Activated B cell treated with CpG ODN at 0.5 μM for 24 hours (primary cell): ENCODE measurements at places on chromosomes 13 and 19. TPM values are rescaled to one million over a fixed set of nuclear protein-coding genes. Genes with fewer than 3 reads are reported as not detected.

DNA sequence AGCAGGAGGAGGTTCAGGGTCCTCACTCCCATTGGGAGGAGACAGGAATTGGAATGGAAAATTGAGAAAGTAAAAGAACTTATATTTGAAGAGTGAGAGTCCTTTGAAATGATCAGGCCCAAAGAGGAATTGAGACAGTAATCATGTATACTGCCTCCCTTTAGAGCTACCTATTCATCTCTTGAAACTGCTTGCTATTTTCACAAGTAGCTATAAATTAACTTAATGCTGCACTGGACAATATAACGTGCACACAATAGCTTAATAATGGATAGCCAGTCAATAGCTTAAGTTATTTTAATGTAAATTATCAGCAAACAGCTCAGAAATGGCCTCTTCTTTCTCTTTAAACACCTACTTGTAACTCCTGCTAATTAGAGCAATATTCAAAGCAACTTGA lies 46.6 kb upstream of the MYCBP2 start:
- no peak for DNase-seq

- peak; percentile 74 for DNase-seq
Measured at GRCh38 chr19:35213663-35214632, 14.6 kb downstream of the FAM187B start.

- no peak for DNase-seq
Measured at GRCh38 chr19:9309974-9310446, 372 bp upstream of the ZNF699 start.

DNA sequence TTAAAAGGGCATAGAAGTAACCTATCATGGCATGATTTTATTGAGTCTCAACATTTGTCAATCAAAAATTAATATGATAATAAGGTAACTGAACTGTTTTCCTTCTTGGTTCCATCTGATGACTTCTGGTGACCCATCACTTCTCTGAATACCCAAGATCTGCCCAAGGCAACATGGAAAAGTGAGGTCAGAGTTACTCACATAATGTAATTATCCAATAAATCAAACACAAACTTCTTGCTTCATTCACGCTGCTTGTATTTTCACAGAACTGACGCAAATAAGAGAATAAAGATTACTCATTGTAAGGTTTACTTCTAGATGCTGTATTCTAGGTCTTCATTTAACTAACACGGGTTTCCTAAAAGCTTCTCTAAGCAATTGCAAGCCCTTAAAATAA lies 361.6 kb downstream of the RBM26 start:
- no peak for DNase-seq

DNA sequence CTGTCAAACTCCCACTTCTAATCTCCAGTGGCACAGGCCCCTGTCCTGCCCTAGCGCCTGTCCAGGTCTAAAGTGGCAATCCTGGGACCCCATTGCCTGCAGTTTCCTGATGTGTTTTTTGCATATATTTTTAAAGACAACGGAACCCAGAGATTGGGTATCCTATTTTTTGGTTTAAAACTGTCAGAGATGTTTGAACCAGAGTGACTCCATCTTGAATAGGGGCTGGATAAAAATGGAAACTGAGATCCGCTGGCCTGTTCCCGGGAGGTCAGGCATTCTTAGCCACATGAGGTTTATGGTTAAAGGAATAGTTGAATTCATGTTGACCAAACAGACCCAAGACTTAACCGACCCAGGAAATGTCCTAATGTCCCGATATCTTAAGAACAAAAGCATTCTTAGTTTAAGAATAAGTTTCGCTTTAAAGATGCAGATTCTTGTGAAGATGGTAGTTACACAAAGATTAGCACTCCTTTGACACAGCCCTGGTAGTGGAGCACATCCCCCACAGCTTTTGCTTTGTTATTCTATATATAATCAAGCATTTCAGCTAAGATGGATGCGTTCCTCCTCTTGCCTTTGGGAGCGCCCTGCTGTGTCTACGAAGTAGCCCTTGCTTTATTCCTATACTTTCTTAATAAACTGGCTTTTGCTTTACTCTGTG lies 332.1 kb downstream of the UQCRFS1 start:
- no peak for DNase-seq

DNA sequence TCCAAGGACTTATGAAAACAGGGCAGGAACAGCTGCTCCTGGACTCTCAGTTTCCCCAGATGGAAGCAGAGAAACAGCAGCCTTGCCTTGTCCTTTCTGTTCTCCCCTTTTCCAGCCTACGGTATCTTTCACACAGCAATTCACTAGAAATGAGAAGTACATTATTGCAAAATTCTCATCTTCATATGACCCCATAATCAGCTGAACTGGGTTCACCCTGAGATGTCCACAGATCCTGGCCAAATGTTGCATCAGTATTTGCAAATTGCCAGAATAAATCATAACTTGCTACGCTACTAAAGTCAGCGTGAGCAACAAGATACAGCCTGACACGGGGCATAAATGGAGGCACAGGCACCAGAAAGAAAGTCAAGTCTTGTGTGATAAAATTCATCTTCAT lies 16.1 kb downstream of the VSTM1 start:
- no peak for DNase-seq

DNA sequence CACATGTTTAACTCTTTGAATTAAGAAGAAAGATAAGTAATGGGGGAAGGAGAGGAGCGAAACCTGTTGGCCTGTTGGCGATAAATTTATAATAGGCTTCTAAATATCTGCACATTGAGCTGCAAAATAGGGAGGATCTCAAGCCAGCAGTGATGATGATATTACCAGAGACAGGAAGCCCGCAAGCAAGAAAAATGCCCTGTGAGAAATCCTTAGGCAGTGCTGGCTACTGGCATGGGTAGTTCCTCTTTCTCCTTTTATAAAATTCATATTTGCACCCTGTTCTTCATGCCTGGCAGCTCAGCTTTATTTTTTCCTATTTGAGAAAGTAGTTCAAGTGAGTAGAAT lies 858 bp upstream of the USP12 start:
- no peak for DNase-seq

GRCh38 chr19:17767559-17767958 lies 16.3 kb downstream of the FCHO1 start:
- DNase-seq: no peak

DNA sequence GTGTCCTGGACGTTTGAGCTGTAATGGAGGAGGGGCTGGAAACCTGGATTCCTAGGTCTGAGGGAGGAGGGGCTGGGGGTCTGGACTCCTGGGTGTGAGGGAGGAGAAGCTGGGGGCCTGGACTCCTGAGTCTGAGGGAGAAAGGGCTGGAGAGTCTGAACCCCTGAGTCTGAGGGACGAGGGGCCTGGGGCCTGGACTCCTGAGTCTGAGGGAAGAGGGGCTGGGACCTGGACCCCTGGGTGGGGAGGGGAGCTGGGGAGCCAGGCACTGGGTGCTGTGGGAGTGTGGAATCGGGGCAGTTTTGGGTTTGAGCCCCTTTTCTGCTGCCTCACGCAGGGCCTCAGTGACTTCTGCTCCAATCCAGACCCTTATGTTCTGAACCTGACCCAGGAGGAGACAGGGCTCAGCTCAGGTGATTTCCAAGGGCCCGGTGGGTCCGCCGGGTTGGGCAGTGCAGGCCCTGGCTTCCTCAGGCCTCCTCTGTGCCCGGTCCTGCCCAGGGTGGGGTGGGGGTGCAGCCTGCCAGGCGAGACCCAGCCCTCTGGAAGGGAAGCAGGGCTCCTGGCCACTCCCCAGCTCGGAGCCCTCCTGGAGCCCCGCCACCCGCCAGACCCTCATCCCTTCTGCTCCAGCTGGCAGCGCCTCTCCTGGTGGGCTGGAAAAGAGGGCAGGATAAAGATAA lies 14.4 kb downstream of the TTYH1 start:
- DNase-seq: no peak

DNA sequence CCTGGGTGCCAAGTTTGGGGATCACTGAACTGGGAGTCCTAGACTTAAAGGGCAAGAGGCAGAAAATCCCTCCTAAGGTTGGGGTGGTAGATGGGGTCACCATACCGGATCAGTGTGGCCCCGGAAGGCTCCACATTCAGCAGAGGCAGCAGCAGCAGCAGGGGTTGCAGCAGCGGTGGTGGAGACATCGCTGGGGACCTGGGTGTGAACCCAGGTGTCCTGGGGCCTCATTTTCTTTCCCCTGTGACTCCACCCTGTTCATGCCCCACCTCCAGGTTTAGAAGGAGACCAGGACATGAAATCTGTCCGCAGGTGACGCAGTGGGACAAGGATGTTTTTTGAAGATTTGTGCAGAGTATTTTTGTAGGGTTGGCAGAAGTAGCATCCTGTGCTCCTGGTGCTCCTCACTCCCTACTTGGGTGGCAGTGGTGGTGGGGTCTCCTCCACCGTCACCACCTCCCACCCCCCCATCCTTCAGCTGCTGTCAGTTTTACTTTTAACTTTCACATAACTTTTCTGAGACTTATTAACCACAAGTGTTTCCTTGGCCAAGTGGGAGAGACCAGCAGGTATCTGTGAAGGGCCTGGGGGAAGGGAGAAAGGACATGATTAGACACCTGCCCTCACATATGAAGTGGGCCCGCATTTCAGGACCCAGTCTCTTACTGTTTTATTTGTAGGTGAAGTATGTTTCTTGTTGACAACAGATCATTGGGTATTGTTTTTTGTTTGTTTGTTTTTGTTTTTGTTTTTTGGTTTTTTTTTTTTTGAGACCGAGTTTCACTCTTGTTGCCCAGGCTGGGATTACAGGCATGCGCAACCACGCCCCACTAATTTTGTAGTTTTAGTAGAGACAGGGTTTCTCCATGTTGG lies at the start of gene NAPSA:
NAPSA (minus strand) TSS at position 206 of the 873 bp plus-strand sequence; CDS start at position 188, 18 bp downstream.
- DNase-seq: no peak

GRCh38 chr19:17797424-17798201 lies 2.7 kb downstream of the B3GNT3 start:
- DNase-seq: no peak

GRCh38 chr19:52028027-52028779 lies at the start of gene ZNF614:
ZNF614 (minus strand) TSS chr19:52028379; CDS start chr19:52025745, 2,634 bp downstream.
- DNase-seq: peak; percentile 86

- no peak for DNase-seq
Measured at GRCh38 chr13:50609011-50609410, 234.5 kb downstream of the DLEU7 start.

DNA sequence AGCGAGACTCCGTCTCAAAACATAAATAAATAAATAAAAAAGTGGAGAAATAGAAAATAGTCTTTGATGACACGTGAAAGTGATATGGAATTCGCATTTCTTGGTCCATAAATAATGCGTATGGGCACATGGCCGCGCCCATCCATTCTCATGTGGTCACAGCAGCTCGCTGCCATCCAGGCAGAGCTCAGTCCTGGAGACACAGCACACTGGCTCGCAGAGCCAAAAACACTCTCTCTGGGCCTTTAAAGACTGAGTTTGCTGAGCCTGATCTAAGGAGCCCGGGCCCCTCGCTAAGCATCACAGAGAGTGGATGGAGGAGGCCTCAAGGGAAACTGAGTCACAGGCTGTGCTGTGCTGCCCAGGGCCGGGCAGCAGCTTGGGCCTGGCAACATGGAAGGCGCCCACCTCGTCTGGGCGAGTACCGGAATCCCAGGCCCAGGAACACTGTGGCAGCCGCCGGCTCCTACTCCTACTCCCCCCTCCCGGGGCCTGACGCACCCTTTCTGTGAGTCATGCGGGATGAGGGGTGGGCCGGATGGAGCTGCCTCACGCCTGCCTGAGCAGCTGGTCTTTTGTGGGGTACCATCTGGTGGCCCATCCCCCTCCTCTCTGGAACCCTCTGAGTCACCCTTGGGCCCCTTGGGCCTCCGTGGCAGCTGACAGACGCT lies 28.9 kb upstream of the CACTIN start:
- peak; percentile 26 for DNase-seq

DNA sequence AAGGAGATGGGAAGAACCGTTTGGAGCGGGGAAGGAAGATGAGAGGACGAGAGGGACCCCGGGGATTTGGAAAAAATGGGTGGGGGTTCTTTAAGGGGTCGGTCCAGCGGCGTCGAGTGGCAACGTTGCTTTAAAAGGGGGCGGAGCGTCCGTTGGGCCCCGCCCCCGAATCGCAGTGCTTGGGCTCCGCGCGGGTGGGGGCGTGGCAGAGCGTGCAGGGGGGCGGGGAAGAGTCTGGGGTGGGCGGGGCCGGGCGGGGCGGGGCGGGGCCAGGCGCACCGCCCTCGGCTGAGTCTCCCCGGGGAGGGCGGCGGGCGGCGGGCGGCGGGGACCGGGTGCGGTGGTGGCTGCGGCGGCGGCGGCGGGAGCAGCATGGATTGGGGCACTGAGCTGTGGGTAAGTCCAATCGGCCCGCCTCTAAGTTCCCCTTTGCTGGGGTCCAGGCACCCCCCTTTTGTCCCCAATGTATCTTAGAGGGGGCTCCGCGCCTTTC lies at the start of gene TRIP10:
TRIP10 (plus strand) TSS at position 291 of the 493 bp plus-strand sequence; CDS start at position 373, 82 bp downstream.
- DNase-seq: peak; percentile 78

Gene IL11
- not detected in 2 replicates for total RNA-seq

Gene CYP4F12
- not detected in 2 replicates for total RNA-seq

Gene ZNF226
- 37.7 and 38.3 TPM in 2 replicates for total RNA-seq

Gene BCAM
- total RNA-seq: not detected in 2 replicates

Gene ZNF563
- total RNA-seq: 3.6 and 3.7 TPM in 2 replicates

Gene DNAAF3
- total RNA-seq: not detected in 2 replicates

Gene FAM216B
- total RNA-seq: not detected in 2 replicates

Gene POU2F2
- 508 and 577 TPM in 2 replicates for total RNA-seq

Gene KLK15
- total RNA-seq: not detected in 2 replicates

Gene LILRB3
- 0.37 and 1.1 TPM in 2 replicates for total RNA-seq

Gene TUBB4A
- 13.2 and 16.8 TPM in 2 replicates for total RNA-seq

Gene CRLF1
- total RNA-seq: not detected in 2 replicates

Gene CFAP97D2
- not detected in 2 replicates for total RNA-seq

Gene UBAC2
- total RNA-seq: 40.6 and 51.0 TPM in 2 replicates

Gene GJA3
- 0.09 and 0.10 TPM in 2 replicates for total RNA-seq
